ENCODE measurements at places on chromosomes 7 and 10.

GRCh38 chr10:127850944-127851343 lies 41.8 kb downstream of the CLRN3 start:
- DNase-seq = no peak

DNA sequence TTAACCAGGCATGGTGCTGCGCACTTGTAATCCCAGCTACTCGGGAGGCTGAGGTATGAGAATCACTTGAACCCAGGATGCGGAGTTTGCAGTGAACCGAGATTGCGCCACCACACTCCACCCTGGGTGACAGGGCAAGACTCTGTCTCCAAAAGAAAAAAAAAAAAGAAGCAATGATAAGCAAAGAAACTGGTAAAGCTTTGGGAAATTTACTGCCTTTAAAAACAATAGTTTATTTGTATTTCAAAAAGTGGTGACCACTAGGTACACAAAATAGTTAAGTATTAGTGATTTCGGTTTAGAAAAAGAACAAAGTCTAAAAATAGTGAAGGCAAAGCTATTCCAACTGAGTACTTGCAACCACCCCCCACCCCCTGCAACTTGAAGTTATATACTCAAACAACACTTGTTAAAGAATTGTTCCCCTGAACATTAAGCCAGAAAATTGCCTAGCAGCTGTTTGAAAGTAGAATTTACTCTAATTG lies 37.7 kb downstream of the MALSU1 start:
- DNase-seq = no peak

- DNase-seq = no peak
Observed at GRCh38 chr7:70380421-70381015, 751.4 kb upstream of the GALNT17 start.

DNA sequence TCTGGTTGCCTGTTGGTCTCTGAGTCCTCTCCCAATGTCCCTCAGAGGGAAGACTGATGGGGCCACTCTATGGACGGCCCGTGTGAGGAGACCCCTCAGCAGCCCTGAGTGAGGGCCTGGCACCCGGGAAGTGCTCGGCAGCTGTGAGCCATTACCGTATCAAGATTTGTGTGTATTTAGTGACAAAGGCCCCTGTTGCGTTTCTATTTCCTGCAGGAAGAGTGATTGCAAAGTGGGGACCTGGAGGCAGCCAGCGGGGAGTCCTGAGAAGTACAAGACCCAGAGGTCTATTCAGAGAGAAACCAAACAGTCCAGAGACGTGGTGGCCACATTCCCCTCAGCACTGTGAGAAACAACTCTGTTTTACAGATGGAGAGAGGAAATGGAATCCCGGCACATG lies 51.1 kb upstream of the CHST15 start:
- no peak for DNase-seq

DNA sequence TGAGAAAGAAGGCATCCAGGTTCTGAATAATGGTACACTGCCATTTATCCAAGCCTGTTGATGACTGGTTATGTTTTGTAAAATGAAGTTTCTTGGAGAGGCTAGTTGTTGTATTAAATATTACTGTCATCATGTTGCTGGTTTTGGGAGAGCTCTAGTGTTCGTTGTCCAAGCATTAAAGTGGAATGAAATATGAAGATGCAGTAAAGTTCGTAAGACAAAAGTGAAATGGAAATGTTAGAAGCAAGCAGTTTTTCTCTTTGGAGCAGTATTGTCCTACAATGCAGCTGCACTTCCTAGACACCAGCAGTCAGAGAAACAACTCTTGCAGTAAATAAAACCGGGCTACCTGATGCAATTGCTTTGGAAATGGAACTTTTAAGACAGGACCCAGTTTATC lies 156.8 kb upstream of the FZD1 start:
- no peak for DNase-seq

GRCh38 chr7:140025241-140025640 lies 37.5 kb downstream of the PARP12 start:
- DNase-seq = no peak

- DNase-seq = no peak
Observed at GRCh38 chr7:129634361-129635034, 23.0 kb downstream of the NRF1 start.

DNA sequence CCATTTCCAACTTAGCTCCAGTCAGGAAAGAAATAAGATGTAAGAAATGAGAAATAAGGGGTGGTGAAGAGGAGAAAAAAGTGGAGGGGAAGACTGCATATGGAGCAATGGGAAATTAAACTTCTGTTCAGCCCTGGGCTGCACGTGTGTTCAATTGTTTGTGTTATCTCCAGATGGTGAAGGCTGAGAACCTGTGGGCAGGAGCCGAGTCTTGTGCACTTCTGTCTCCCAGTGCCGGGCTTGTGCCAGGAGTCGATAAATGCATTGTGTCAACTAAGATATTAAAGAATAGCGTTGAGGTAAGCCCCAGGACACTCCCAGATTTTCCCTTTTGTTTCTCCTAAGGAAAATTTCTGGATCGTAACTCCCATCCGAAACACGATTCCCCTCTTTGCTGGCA lies 98.2 kb downstream of the PRLHR start:
- no peak for DNase-seq

GRCh38 chr7:133629701-133630100 lies 376.8 kb downstream of the EXOC4 start:
- no peak for DNase-seq

GRCh38 chr7:24595671-24596418 lies 22.6 kb downstream of the PALS2 start:
- DNase-seq = no peak

GRCh38 chr10:690372-691161 lies 1.1 kb upstream of the DIP2C start:
- no peak for DNase-seq

DNA sequence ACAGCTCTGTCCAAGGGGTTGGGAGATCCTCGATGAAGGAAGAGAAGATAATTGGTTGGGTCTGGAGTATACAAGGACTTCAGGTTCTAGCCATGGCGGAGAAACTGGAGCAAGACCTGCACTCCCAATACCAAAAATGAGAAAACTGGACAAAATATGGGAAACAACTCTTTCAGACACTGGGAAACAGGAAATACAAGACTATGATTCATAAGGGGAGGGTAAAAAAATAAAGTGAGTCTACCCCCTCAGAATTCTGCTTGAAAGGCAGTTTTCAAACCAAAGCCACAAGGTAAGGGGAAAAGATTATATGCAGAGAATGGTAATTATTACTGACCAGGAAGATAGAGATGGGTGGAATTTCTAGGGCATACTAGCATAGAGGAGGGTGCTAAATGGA lies 10.2 kb upstream of the SEC61G start:
- no peak for DNase-seq

DNA sequence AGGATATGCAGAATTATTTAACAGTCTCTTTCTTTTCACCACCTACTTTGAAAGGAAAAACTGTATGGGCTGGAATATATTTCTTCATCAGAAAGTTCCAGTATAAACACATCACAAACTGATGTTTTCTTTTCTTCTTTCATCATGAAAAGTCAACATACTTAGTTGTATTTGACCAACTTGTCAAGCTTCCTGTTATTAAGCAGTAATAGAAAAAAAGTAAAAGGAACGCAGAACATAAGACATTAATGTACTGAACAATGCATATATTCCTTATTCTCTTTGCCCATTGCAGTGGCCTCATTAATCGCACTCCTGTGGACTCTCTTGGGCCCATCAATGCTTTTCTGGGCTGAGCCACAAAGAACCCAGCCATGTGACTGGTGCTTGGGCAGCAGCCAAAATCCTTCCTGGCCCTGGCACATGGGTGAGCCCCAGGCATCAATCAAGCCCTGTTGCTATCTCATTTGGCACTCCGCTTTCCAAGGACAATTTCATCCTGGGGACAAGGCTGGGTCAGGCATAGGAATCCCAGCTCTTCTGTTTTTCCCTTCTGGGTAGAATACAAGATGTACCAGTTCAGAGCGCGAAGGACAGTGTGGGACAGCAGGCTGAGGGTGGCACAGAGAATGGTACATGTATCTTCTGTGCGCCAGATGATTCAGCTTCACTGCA lies 42.3 kb downstream of the RHOBTB1 start:
- DNase-seq = no peak

DNA sequence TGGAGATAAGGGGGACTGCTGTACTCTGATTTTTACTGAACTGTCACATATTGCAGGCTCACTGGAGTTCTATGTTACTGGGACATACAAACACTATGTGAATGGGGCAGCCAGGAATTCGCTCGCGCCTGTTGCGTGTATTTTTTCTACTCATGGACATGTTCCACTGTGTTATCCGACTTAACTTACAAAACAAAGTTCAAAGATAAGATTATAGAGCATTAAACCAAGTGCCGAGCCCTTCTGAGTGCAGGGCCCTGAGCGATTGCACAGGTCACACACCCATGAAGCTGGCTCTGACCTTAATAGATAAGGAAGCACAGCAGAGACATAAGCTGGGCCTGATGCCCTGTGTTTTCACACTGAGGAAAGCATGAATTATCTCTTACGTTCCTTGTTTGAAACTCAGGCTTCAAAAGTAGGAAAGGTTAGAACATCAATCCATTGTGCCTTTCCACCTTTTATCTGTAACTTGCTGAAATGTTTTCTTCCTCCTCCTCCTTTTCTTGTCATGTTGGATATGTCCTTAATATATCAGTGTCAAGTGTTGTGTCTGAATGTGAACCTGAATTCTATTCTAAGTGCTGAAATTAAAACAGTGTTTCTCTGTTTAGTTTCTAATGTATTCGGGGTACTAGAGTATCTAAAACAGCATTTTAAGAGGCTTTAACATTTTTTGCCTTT lies 273.8 kb downstream of the AUTS2 start:
- DNase-seq = no peak

GRCh38 chr10:43377424-43377883 lies 6.0 kb downstream of the FXYD4 start:
- DNase-seq = no peak

DNA sequence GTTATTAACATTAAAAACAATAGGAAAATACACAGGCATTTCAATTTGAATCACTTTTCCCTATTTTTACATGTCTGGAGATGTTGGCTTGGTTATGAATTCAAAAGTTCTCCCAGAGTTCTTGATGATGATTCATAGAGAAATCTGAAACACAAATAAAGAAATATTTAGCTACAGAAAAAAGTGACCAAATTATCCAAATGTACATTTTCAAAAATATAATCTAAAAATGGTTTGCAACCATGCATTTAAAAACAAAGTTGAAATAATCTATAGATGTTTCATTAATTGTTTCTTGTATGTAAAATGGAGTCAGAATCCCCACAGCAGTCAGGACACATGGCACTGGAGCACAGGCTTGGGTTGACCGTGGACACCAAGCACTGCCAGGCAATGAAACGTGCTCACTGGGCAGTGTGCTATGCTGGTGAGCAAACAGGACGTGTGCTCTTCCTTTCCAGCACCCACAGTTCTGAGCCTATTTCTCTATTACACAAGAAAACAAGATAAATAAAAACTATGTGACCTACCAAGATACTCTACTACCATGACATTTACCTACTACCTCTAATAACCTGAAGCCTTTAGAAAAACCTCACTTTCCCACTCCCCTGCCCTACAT lies 44.1 kb upstream of the PTPRN2 start:
- no peak for DNase-seq

- DNase-seq = no peak
Observed at GRCh38 chr10:95384011-95384704, 93.4 kb upstream of the PDLIM1 start.

DNA sequence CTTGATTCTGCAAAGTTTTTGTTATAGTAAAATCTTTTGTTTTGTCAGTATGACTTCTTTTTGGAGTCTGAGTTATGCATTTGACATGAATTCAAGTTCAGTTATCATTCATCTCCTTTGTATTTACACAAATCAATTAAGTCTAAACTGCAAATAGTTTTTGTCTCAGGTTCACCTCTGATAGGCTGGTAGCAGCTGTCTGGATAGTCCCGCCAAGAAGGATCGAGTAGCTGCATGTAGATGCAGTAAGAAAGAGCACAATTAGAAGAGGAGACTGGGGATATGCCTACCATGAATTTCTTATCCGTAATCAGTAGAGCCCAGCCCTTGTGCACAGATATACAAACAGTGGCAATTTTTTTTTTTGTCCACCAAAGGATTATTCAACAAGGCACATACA lies 392.5 kb upstream of the ETV1 start:
- DNase-seq = no peak

DNA sequence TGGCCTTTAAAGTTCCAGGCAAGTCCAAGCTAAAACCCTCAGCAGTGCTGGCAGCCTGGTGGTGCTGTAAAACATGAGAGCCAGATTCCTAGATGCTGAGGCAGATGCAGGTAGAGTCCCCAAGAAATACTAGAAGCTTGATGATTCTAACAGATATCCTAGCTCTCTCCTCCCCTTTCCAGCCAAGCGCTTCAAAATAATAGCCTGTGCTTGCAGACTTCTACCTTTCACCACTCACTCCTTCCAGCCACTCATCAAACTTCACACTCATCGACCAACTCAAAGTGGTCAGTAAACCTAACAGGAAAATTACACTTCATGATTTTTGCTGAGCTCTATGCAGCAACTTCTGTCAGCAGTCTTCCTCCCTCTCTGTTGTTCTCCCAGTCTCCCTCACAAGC lies 50.2 kb downstream of the LMBR1 start:
- no peak for DNase-seq

- DNase-seq = peak; percentile 58
Observed at GRCh38 chr7:130896898-130897514, 163.0 kb upstream of the KLF14 start.

All from activated T-cell treated with anti-CD3 and anti-CD28 coated beads for 1 hour (primary cell).